ENCODE measurements at places on chromosomes 1 and 21.

DNA sequence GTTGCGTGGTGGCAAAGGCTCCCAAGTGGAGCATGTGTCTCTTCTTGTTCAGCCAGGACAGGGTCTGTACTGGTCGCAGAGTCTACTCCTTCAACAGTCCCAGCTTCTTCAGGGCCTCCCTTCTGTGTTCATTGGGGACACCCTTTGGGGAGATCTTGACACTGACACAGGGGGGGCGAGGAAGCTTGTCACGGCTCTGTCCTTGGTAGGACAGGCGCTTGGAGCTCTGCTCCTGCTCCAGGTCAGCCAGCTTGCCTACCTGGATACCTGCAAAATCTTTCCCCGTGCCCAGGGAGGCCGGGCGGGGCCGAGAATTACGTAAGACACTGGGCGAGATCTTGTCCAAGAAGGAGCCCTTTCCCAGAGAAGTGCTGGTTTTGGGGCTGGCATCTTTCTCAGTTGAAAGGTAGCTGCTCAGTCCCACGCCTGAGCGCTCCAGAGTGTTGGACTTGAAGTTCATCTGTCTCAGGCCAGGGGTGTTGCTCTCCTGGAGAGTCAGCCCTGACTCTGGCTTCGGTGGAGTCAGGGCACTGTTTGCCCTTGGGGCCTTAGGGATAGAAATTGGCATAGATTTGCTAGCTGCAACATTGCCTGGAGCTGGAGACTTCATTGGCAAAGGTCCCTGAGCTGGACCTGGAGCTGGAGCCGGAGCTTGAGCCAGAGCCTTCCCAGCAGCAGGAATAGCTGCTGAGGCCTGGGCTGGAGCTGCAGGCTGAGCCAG, 10.5 kb downstream of the C1orf116 start:
- DNase-seq = no peak

- DNase-seq = no peak
Measured at GRCh38 chr1:183262628-183263200, 76.7 kb downstream of the LAMC2 start.

GRCh38 chr1:117179471-117179870, 31.3 kb downstream of the VTCN1 start:
- DNase-seq = no peak

DNA sequence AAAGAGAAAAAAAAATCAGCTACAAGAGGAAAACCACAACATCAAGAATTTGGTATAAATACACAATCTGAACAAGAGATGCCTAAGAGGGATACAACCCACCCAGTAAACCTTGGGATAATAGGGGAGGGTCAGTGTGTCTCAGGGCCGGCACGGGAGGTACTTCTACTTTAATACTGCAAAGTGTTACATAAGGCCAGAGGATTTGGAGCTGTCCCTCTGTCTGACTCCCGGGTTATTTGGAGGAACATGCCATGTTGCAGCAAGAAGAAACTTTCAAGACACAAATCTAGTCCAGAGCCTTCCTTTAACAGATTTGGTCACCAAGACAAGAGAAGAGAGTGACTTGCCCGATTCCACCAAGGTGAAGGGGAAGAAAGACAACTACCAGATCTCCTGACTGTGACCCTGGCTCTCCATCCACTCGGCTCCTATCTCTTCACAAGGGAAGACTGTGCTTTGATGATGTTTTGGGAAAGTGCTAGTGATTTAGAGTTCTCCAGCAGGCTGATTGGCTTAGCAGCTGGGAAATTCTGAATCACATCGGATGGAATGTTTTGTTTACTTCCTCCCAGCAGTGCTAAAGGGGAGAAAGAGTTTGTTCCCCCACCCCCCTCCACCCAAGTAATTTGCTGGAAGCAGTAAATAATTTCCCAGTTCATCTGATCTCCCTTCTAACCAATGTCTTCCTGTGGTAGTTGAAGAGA, 29.3 kb downstream of the SGIP1 start:
- DNase-seq = no peak

DNA sequence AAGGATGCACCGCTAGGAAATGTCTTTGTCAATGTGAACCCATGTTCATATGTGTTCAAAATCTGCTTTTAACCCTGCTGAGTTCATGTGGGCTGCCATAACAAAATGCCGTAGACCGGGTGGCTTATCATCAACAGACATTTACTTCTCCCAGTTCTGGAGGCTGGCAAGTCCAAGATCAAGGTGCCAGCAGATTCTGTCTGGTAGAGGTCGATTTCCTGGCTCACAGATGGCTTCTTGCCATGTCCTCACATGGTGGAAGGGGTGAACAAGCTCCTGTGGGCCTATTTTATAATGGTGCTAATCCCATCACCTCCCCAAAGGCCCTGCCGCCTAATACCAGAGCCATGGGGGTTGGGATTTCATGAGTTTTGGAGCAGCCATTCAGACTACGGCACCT, 4.6 kb upstream of the CDCP2 start:
- DNase-seq = no peak

DNA sequence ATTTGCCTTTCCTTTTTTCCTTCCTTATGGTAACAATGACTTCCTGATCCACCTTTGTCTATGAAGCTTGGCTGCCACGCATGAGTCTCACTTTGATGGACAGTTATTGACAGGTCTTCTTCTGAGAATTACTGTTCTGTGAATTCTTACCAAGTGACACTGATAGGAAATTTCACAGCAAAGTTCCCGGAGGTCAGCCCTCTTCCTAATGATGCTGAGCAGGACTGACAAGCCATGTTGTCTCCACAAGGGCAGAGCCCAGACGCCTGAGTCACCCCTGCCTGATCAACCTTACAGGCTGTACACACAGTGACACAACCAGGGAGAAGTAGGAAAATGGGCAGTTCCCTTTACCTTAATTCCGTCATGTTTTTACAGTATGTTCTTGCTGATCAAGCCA, 44.2 kb downstream of the ZC3H11B start:
- DNase-seq = no peak

DNA sequence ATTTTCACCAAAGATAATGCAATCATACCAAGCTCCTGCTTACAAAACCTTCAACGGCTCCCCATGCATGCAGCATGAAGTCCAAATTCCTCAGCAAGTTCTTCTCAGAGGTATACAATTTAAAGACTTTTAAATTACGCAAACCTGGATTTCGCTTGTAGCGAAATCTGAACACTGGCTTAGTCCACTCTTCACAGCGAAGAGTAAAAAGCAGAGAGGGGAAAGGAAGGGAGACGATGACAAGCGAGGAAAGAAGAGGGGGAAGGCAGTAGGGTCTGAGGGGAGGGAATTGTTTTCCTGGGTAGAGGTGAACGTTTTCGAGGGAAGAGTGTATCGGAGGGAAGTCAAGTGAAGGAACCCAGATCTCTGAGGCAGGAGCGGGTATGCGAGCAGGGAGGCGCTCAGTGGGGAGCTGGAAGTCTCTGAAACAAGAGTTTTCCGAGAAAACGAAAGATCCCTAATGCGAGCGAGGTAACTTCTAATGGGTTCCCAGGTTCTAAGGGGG, 790 bp downstream of the TESK2 start:
- DNase-seq = no peak
